Fibroblast of villous mesenchyme (primary cell): ENCODE measurements at places on chromosomes 12 and 14. TPM values are rescaled to one million over a fixed set of nuclear protein-coding genes. Genes with fewer than 3 reads are reported as not detected.

DNA sequence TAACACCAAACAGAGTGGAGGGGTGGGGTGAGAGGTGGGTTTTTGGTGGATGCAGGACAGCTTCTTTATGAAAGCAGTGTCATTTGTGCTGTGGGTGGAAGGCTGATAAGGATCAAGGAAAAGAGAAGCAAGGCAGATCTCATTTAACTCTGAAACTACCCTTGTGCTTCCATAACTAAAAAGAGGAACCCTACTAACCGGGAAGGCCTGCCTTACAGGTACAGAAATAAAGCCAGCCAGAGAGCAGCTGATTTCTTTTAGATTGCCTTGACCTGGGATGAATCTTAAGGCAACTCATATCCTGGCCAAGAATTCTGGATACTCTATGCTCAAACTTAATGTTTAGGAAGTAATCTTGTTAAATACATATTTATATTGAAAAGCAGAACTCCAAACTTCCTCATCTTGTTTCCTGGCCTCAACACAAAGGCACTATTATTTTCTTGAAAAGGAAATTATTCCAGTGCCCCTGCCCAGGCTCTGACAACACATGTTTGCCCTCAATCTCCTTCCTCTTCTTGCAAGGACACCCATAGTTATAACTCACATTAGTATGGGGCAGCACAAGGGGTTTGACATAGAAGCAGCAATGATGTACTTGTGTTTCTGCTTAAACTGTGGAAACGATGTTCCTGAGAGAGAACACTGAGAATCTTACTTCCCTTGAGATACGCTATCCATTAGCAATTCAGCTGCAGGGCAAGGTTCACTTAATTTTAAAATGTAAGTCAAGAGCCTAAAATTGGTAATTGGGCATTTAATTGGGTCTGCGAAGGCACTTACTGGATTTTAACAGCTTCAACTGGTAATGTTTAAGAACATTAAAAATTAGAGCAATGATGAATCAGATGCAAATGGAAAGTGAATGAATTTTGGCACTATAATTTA, 173.7 kb downstream of the STXBP6 start:
- no peak for DNase-seq

DNA sequence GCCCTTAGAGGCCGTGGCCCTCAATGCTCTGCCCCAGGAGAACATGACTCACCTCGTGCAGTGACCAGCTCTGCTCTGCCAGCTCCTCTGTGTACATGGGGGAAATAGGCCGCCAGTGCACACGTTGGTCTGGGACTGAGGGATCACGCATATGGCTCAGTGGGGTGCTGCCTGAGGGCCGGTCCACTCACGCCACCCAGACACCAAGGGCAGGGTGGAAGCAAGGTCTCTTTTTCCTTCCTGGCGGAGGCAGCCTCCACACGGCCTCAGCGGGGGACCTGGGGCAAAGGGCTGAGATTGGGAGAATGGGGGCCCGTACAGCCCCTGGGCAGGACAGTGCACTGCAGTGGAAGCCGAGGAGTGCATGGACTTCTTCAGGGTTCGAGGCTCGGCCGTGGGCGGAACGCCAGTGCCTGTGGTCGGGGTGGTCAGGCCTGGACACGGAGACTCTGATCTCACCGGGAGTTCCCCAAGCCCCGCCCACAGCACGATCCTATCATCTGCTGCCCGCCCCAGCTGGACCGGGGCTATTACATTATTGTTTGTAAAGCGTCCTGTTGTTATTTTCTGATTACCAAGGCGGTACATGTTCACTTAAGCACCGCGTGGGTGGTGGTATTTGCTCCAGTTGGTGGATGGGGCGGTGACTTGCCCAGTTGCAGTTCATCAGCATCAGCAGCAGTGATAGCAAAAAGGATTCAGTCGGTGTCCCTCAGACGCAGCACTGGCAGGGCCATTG, 38.8 kb upstream of the TDRD9 start:
- peak; percentile 24 for DNase-seq

- DNase-seq: no peak
Observed at GRCh38 chr12:102484017-102484416, 3.7 kb upstream of the IGF1 start.

GRCh38 chr14:52313462-52313861, 650 bp upstream of the PTGER2 start:
- peak; percentile 57 for DNase-seq

The GPRC5A gene
- 25.8 and 127 TPM in 2 replicates for total RNA-seq

The AGAP2 gene
- total RNA-seq: 0.32 and 0.43 TPM in 2 replicates

DNA sequence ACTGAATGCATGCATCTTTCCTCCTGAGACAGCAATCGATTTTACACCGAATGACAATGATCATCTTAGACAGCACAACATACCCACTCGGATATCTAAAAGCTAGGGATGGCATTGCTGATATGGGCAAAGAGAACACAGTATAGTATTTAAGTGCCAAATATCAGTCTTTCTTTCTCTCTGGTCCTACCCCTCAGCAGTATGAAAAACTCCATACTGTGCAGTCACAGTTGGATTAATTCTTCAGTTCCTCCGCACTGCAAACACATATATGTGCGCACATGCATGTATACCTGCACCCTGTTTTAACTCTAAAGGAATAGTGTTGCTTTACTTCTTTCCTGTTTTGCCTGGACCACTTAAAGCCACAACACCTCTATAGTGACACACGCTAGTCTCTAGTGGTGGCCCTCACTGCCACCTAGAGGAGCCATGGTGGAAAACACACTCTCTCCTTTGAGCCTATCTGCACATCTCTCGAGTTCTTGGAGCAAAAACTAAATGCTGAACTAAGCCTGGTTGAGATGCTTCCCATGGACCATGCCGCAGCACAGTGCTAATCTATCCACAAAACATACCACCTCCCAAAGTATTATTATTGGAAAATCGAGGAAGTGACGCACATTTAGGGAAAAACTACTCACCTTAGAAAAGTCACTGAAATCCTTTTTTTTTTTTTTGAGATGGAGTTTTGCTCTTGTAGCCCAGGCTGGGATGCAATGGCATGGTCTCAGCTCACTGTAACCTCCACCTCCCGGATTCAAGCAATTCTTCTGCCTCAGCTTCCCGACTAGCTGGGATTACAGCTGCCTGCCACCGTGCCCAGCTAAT, 11.9 kb downstream of the TMEM52B start:
- DNase-seq: peak; percentile 79

The TMED10 gene
- total RNA-seq: 215 and 279 TPM in 2 replicates

The LRIG3 gene
- total RNA-seq: 66.0 and 97.2 TPM in 2 replicates

- DNase-seq: no peak
Observed at GRCh38 chr12:126960709-126961108, 1306.3 kb upstream of the TMEM132C start.

The DPPA3 gene
- total RNA-seq: not detected in 2 replicates

The GAS2L3 gene
- 24.5 and 38.0 TPM in 2 replicates for total RNA-seq

DNA sequence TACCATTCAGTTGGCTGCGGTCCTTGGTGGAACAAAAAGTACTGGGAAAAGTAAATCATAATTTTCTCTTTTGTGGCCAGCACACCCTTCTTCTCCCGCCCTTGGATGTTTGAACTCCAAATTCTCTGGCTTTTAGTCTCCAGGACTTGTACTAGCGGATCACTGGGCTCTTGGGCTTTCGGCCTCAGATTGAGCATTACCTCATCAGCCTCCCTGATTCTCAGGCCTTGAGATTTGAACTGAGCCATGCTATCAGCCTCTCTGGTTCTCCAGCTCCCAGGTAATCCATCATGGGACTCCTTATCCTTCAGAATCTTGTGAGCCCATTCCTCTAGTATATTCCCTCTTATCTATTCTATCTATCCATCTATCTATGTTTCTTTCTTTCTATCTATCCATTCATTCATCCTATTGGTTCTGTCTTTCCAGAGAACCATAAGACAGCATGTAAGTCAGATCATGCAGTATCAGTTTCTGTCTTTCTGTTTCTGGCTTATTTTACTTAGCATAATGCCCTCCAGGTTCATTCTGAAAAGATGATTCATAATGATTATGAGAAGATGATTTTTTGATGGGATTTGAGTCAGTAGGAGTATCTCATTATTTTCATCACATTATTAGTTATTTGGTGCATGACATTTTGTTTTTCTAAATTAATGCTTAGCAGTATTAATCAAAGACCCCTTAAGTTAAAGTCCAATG, 814.9 kb downstream of the LRFN5 start:
- DNase-seq: no peak

- peak; percentile 96 for DNase-seq
Observed at GRCh38 chr14:24366721-24367513, 1.1 kb upstream of the NFATC4 start.

GRCh38 chr14:104149617-104150135, 11.3 kb downstream of the KIF26A start:
- DNase-seq: peak; percentile 51

The BHLHE41 gene
- 6.8 and 8.2 TPM in 2 replicates for total RNA-seq

GRCh38 chr12:41932470-41932991, 212.1 kb downstream of the GXYLT1 start:
- peak; percentile 9 for DNase-seq

The MUCL1 gene
- total RNA-seq: not detected in 2 replicates

The HSPA2 gene
- total RNA-seq: 83.4 and 165 TPM in 2 replicates

DNA sequence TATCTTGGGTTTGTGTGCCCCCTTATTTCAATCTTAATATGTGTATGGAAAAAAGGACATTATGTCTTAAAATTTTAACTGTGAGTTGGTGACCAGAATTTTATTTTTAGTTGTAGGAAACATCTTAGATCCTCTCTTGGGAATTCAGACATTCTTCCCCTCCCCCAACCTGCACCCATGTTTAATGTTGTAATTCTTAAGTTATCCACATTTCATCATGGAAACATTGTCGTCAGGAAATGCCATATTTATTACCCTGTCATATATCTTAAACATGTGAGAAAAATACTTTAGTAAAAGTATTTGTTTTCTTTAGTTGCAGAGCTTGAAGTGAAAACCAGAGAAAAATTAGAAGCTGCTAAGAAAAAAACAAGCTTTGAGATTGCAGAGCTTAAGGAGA, 30.3 kb downstream of the YEATS4 start:
- DNase-seq: peak; percentile 91

DNA sequence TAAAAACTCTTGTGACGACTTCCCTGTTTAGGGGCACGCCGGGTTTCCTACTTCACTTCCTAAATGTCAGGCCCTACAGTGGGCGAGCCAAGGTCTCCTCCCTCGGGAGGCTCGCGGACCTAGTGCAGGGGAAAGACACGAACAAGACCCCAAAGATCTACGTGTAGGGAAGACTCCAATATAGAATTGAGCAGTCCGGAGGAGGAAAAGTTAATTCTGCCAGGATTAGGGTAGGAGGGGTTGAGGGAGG, 564 bp downstream of the ATXN3 start:
- DNase-seq: peak; percentile 84

The KITLG gene
- 13.8 and 16.4 TPM in 2 replicates for total RNA-seq

The KRT83 gene
- not detected in 2 replicates for total RNA-seq

The TM7SF3 gene
- 62.5 and 105 TPM in 2 replicates for total RNA-seq

DNA sequence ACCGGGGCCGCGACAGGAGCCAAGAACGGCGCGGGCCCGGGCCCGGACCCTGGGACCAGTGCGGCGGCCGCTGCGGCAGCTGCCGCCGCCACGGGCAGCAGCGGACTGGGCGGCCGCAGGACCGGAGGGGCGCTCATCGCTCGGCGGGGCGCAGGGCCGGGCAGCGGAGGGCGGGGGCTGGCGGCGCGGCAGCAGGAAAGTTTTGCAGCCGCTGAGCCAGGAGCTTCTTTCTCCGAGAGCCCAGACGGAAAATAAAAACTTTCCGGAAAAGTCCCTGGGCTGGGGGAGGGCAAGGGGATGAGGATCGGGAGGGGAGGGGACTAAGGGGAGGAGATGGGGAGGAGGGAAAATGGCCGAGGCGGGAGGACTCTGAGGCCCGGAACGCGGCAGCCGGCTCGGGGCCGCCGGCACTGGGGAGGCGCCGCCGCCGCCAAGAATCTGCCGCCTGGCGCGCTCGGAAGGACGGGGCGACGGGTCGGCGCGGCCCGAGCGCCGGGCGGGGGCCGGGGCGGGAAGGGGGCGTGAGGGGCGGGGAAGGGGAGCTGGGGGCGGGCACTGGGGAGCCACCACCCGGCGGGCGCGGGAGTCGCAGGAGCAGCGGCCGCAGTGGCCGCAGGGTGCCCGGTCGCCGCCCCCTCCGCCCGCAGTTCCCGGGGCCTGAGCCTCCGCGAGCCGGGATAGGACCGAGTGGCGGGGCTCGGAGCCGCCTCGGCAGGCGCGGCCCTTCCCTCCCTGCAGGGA, at the start of gene PRKD1:
Gene PRKD1 (minus strand): TSS at position 472 of the 741 bp plus-strand sequence.
- peak; percentile 59 for DNase-seq

DNA sequence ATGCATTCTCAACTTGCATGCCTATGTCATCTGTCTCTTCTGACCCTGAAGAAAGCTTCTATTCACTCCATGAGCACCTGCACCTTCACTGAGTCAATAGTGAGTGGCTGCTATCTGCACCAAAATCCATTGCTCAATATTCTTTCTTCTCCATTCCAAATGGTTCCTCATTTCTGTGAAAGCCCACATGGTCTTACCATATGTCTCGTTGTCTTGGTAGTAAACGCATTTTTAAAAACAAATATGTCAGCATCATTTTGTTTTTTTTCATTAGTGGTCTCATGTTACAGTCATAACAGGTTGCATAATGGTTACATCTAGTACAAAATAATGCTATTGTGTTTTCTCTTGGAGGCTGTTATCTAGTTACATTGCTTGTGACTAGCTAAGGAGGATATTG, 106.9 kb upstream of the CPM start:
- peak; percentile 51 for DNase-seq

GRCh38 chr12:8969861-8970411, 19.4 kb upstream of the KLRG1 start:
- DNase-seq: no peak

The STON2 gene
- total RNA-seq: 0.32 TPM in 1 of 2 replicates, not detected in the other

- no peak for DNase-seq
Observed at GRCh38 chr12:38159591-38160317, 156.8 kb upstream of the ALG10B start.

The ARHGAP9 gene
- total RNA-seq: under 0.01 TPM in 2 replicates

The LPAR5 gene
- total RNA-seq: not detected in 2 replicates

DNA sequence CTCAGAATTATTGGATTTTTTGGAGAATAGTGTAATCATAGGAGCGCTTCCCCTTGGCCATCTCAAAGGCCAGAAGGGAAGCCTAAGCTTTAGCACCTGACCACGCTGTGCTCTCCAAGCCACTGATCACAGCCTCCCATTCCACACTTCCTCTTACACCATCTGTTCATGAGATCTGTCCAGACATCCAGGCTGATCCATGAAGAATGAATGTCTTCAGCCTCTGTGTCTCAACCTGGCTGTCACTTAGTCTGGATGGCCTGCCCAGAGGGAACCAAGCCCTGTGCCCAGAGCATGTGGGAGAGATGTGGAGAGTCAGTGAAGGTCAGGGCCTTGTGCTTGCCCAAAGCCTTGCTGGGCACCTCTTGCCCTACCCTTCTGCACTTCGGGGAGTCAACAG, 40.5 kb downstream of the TSPAN11 start:
- no peak for DNase-seq

DNA sequence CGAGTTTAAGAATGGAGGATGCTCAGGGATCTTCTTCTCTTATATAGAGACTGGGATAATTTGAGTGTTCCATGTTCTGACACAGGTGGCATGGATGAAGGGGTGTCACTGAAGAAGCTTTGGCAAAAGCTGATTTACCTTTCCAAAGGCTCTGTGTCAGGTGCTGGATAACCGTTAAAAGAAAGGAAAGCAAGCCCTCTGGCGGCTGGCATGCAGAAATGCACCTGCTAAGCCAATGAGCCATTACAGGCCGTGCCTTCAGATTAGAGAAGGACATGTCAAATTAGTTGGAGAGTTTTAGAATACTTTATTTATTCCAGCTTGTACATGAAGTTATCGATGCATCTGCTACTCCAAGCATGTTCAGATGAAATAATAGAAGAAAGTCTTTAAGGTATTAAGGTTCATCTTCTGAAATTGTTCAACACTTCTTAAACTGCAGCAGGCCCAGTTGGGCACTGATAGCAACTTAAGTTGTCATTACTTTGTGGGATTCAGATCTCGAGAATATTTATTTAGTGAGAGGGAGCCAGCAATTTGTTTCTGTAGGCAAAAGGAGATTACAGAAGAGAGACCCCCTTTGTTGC, 678.2 kb downstream of the NRXN3 start:
- DNase-seq: peak; percentile 17

The NAP1L1 gene
- 188 and 233 TPM in 2 replicates for total RNA-seq

- no peak for DNase-seq
Observed at GRCh38 chr12:88381466-88381865, 198.8 kb downstream of the KITLG start.
